CD8-positive, alpha-beta T cell (primary cell): ENCODE measurements at places on chromosomes 6 and 20.

GRCh38 chr6:112574190-112574589 is 227.1 kb downstream of the RFPL4B start:
- no peak for DNase-seq

DNA sequence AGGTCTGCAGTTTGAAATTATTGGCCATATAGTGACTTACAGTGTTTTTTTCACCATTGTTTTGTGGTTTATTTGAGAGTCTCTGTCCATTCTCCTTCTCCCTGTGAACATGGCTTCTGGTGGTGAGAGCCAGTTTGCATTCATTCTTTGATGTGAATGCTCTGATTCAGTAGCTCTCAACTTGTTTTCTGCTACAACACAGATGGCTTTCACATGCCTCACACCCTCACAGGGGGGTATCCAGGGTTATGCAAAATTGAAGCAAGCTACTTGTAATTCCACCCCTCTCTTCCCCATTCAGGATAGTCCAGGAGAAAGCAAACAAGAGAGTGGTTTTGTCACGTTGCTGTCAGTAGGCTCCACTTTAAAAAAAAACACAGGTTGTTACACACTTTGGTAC is 55.6 kb downstream of the SLX4IP start:
- DNase-seq = no peak

DNA sequence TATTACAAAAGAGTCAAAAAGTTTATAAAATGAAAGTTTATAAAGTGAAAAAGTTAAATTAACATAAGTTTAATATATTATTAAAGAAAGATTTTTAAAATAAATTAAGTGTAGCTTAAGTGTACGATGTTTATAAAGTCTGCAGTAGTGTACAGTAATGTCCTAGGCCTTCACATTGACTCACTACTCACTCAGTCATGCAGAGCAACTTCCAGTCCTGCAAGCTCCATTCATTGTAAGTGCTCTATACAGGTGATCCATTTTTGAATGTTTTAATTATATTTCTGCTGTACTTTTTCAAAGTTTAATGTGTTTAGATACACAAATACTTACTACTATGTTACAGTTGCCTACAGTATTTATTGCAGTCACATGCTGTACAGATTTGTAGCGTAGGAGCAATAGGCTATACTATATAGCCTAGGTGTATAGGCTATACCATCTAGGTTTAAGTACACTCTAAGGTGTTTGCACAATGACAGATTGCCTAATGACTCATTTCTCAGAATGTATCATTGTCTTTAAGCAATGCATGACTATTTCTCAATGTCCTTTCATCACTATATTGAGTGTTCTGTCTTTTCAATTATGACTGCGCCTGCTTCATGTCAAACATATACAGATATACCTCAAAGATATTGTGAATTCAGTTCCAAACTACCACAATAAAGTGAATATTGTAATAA is 1110.3 kb upstream of the MAP3K7 start:
- no peak for DNase-seq

- DNase-seq = no peak
Observed at GRCh38 chr6:94052749-94053148, 633.4 kb upstream of the EPHA7 start.

DNA sequence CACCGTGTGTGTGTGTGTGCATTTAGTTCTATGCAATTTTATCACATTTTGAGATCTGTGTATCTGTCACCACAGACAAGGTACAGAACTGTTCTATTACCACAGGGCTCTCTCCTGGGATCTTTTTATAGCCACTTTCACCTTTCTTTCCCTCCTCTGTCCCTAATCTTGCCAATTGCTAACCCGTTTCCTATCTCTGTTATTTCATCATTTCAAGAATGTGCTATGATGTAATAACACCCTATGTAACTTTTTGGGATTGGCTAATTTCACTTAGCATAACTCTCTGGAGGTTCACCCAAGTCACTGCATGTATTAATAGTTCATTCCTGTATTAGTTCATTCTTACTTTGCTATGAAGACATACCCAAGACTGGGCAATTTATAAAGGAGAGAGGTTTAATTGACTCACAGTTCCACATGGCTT is 657.7 kb downstream of the QKI start:
- DNase-seq = no peak

GRCh38 chr6:162726947-162727321 is 632 bp downstream of the PRKN start:
- no peak for DNase-seq

DNA sequence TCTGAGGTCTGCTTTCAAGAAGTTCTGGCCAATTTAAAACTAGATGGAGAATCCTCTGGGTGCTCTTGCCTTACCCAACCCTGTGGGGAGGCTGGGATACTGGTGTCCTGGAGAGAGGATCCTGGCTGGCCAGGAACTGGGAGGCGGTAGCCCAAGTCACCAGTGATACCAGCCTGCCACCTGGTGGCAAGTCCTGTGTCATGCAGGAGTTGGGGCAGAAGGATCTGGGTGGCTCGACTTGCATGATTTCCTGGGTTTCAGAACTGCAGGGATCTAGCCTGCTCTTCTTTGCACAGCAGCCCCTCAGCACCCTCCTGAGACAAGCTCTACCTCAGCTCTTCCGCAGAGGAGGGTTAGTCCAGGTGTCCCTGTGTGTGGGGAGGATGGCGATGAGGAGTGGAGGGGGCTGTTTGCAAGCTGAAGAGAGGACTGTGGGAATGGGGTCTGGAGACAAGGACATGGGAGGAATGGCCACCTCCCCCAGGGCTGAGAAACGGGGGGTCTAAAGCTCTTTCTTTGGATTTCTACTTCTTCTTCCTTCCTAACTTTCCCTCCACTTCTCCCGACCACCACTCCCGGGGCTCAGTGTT is 4.2 kb downstream of the KCNK17 start:
- peak; percentile 49 for DNase-seq

- DNase-seq = no peak
Observed at GRCh38 chr6:41404182-41404845, 68.9 kb downstream of the NCR2 start.

GRCh38 chr6:80382811-80383210 is 276.3 kb downstream of the BCKDHB start:
- no peak for DNase-seq

DNA sequence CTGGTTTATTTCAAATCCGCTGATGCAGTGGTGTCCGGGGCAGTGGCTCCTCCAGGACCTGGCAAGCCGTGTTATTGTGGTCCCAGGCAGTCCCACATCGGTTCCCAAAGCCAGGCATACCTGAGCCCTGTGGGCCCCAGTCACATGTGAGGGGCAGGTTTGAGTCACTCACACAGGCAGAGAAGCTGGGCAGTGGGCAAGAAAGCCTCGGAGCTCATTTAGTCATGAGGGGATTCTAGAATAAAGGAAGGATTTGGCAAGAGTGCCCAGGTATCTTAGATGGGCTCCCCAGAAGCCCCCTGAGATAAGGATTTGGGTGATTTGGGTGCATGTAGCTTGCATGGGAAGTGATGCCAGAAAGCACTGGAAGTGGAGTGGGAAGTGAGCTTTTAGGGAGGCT is 37.3 kb downstream of the SYNDIG1 start:
- DNase-seq = no peak

- DNase-seq = no peak
Observed at GRCh38 chr6:45946352-45946751, 69.3 kb downstream of the CLIC5 start.

DNA sequence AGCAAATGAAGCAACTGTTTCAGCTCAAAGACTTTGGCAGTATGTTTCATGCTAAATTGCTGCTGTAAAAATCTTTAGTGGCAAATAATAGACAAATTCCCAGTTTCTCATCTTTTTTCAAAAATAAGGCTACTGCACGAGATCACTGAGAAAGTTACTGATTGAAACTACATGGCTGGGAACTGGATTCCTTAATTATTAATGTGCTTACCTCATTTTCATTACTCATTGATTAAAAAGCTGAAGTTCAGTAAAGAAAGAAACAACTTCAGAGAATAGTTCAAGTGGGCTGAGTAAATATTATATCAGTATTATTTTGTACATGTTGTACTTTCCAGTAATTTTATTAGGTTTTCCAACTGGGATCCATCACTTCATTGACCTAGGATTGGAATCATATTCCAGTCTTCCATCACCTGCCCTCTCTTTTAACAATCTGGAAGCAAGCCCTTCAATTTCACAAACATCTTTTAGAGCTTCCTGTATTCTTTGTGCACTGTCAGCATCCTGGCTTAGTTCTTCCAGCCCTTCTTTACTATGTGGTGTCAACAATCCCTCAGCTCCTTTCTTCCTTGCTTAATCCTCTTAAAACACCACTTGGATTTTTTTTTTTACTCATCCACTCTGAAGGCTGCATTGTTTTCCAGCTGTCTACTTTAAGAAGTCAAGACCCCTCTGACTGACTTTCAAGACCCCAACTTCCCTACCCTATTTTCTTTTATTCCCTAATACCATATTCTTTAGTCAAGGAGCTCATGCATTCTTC is 4.3 kb downstream of the MEI4 start:
- DNase-seq = no peak

DNA sequence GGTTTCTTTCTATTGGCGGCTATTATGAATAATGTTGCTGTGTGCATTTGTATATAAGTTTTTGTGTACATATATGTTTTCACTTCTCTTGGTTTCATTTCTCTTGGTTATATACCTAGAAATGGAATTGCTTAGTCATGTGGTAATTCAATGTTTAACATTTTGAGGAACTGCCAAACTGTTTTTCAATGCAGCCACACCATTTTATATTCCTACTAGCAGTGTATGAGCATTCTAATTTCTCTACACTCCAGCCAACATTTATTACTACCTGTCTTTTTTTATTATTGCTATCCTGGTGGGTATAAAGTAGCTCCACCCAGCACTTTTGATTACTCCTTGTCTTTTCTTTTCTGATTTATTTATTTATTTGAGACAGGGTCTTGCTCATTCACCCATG is 54.8 kb downstream of the PHACTR2 start:
- DNase-seq = no peak

DNA sequence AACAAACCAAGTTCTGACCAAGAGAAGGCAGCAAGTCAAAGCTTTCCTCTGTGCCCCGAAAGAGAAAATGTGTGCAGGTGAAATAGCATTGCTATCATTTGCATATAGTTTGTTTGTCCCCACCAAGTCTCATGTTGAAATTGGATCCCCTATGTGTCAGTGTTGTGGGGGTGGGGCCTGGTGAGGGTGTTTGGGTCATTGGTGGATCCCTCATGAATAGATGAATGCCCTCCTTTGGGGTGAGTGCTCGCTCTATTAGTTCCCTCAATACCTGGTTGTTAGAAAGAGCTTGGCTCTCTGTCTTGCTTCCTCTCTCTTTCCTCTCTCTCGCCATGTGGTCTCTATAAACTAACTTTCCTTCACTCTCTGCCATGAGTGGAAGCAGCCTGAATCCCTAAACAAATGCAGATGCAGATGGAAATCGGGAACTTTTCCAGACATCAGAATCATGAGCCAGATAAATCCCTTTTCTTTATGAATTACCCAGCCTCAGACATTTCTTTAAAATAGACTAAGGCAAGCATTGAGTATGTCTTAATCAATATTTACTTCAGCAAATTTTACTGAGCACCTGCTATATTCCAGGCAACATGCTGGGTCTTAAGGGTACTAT is 43.8 kb upstream of the SYNDIG1 start:
- no peak for DNase-seq

DNA sequence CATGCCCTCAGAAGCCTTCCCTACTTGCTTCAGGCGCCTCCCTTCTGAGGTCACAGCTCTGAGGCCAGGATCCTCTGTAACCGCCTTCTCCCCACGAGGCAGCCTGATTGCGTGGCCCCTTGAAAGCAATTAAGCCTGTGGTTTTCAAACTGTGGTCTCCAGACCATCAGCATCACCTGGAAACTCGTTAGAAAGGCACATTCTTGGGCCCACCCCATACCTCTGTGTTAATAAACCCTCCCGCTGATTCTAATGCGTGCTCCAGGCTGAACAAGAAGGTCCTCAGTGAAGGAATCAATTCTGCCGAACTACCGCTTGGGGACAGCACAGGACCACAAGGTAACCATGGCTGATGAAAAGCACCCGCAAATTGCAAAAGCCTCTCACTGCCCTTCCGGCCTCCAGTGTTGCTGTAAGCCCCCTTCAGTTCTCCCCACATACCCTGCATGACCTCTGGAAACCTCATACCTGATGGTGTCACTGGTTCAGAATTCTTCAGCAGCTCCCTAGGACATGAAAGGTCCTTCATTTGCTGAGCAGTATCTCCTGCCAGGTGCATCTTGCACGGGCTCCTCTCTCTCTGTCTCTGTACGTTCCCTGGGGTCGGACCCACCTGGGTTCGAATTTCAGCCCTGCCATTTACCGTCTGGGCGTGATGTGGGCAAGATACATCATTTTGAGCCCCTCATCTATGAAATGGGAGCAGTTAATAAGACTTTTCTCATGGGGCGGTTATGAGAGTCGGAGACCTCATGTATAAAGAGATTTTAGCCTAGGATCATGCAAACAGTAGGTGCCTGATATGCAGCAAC is 93.3 kb upstream of the RNF24 start:
- peak; percentile 44 for DNase-seq

DNA sequence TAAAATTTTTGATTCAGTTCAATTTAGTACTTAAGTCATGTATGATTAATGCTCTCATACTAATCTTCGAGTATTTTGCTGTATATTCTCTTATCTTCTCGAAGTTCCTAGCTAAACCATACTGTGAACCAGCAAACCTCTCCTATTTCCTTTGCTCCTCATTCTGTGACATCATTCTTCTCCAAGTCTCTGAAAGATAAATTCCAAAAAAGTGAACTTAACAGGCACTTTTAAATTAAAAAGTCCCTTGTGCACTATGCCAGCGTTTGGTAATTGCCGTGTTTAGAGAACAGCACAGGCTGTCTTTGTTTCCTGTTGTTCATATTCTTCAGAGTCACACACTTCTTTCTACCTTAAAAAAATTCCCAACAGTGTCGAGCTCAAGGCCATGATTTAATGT is 188.4 kb upstream of the PHACTR1 start:
- DNase-seq = no peak

- DNase-seq = no peak
Observed at GRCh38 chr20:3651204-3651962, 11.8 kb downstream of the GFRA4 start.

- DNase-seq = no peak
Observed at GRCh38 chr6:111011360-111012142, 29.7 kb downstream of the RPF2 start.

DNA sequence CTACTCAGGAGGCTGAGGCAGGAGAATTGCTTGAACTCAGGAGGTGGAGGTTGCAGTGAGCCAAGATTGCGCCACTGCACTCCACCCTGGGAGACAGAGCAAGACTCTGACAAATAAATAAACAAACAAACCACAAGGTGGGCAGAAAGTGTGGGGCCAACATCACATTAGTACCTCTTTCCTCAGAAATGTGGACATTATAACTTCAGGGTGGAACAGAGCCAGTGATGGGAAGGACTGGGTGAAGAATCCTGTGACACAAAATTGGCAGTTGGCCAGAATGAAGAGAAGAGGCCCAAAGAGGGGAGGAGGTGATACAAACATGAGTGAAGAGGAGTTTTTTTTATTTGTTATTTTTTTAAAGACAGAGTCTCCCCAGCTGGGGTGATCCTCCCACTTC is 50.6 kb downstream of the NUP153 start:
- no peak for DNase-seq

GRCh38 chr20:34567892-34568865 is 9.7 kb downstream of the MAP1LC3A start:
- DNase-seq = no peak
